LHCN-M2 (cell line): ENCODE measurements at places on chromosomes 6 and 20. TPM values are rescaled to one million over a fixed set of nuclear protein-coding genes. Genes with fewer than 3 reads are reported as not detected.

PLCB1 gene
- 0.06 TPM in 1 of 2 replicates, not detected in the other for total RNA-seq

BPIFB1 gene
- not detected in 2 replicates for total RNA-seq

HTR1B gene
- 0.46 and 0.64 TPM in 2 replicates for total RNA-seq

POFUT1 gene
- 59.4 and 64.4 TPM in 2 replicates for total RNA-seq

HDGFL1 gene
- total RNA-seq, result not detected in 2 replicates

MMP24 gene
- 0.26 and 0.69 TPM in 2 replicates for total RNA-seq

RIPPLY2 gene
- total RNA-seq, result not detected in 2 replicates
